Gastroesophageal sphincter (tissue), 4 donors: ENCODE measurements at places on chromosomes 3 and 15. TPM values are rescaled to one million over a fixed set of nuclear protein-coding genes. Genes with fewer than 3 reads are reported as not detected.

Gene COPS2
- 79.1 TPM for total RNA-seq

Gene PPP1R14D
- total RNA-seq = not detected

Gene GRAMD1C
- 3.6 TPM for total RNA-seq

Gene ABI3BP
- total RNA-seq = 59.6 TPM

Gene GPR87
- total RNA-seq = not detected

Gene SMAD6
- 9.9 TPM for total RNA-seq

Gene SLC15A2
- total RNA-seq = 4.2 TPM

Gene LRRC2
- total RNA-seq = 2.0 TPM
